ENCODE measurements at places on chromosomes 1 and 21.
A peak's percentile ranks its signal among the peaks of the same experiment; 100 is the strongest.

DNA sequence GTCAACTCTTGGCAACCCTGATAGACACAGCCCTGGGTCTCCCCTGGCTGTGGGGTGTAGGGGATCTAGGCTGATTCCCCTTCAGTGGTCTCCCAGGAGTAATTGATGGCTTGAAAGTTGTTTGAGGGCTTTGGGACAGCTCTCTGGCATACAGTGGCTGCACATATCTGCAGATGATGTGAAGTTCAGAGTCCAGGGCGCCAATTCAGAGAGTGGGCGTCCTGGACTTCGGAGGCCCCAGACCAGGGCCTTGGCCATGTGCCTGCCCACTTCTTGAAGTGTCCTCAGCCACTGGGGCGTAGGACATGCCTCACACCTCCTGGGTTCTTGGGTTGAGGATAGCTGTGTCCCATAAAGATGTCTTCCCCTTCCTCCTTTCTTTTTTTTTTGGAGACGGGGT is 2.6 kb downstream of the INAVA start:
- DNase-seq: no peak

DNA sequence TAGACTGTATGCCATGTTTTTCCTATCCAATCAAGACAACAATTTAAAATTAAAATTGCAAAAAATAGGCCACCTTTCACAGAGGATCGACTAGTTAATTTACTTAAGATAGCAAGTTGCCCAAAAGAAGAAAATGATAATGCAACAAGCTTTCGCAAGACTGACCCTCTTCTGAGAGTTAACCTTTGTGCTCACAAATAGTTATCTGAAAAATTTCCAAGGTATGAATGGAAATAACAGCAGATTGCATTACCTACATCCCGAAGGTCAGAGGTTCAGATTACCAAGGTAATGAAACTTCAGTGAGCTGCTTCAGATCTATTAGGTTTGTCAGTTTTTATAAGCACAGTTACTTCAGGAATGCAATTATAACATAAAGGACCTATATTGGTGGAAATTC is 298.0 kb downstream of the KCTD3 start:
- DNase-seq: no peak

- DNase-seq: no peak
Observed at GRCh38 chr1:182095946-182096345, 34.4 kb upstream of the ZNF648 start.

- DNase-seq: no peak
Observed at GRCh38 chr1:172142324-172142723, 278.2 kb upstream of the C1orf105 start.

DNA sequence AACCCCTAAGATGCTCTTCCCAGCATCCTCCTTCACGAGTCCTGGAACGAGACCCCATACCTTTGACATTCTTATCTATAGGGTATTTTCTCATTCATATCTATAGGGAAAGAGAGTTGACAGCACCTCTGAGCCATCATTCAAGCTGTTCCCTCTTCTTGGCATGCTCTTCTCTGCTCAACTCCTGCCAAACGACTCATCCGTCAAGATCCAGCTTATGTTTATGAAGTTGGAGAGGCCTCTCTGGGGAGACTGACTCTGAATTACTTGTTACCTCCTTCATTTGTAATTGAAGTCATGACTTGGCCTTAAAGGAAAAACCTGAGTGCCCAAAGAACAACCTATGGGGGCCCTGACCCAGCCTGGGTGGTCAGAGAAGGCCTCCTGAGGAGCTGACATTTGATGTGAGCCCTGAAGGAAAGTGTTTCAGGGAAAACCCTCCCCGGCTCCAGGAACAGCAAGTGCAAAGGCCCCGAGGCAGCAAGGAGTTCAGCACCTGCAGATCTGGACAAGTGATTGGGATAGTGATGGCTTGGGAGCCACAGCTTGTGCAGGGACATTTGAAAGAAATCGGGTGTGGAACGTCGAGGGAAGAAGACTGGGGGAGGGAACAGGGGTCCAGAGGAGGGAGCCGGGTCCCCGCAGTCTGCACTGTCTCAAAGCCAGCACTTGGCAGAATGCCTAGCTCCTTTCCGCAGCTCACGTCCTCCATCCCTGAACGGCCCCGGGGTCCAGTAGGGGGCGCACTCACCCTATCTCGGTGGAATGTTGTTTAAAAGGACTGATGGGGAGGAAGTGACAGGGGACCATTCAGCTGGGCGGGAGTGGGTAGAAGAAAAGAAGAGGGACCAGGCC is 14.0 kb upstream of the CDA start:
- peak; percentile 87 for DNase-seq

- DNase-seq: no peak
Observed at GRCh38 chr21:37001441-37001840, 5.1 kb upstream of the RIPPLY3 start.

GRCh38 chr1:84298684-84299535 is 2.6 kb upstream of the SAMD13 start:
- DNase-seq: peak; percentile 21
